ENCODE measurements at places on chromosomes 13 and 19.
A peak's percentile ranks its signal among the peaks of the same experiment; 100 is the strongest.

DNA sequence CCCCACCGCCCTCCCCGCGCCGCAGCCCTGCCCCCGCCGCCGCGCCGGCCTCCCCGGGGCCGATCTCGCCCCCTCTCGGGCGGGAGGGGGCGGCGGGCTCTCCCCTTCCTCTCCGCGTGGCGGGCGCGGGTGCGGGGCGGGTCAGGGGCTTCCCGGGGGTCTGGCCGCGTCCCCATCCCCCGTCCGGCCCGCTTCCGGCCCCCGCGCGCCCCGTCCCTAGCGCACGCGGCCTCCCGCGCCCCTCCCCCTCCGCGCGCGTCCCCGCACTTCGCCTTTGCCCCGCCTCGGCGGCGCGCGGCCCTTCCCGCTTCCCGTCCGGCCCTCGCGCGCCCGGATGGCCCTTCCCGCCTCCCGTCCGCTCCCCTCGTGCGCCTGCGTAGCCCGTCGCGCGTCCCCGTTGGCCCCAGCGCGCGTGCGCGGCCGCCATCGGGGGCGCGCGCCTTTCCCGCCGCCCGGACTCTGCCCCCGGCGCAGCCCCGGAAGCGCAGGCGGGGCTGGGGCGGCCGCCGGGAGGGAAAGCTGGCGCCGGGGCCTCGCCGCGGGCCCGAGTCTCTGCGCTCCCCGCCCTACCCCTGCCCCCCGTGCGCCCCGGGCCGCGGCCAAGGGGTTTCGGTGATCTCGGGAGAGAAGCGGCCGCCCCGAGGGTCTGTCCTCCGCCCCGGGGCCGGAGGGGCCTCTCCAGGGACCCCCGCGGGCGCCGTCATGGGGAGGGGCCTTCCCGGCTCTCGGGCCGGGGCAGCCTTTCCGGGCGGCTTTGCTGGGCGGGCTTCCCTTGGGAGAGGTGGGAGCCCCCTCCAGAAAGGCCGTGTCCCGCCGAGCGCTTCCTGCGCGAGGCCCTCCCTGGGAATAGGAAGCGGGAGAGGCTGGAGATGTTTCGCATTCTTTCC is 519 bp downstream of the PTBP1 start:
- DNase-seq: peak; percentile 92

GRCh38 chr13:95614641-95615245 is 29.8 kb downstream of the DZIP1 start:
- no peak for DNase-seq

- DNase-seq: no peak
Measured at GRCh38 chr13:33146843-33147611, 130.8 kb downstream of the KL start.

DNA sequence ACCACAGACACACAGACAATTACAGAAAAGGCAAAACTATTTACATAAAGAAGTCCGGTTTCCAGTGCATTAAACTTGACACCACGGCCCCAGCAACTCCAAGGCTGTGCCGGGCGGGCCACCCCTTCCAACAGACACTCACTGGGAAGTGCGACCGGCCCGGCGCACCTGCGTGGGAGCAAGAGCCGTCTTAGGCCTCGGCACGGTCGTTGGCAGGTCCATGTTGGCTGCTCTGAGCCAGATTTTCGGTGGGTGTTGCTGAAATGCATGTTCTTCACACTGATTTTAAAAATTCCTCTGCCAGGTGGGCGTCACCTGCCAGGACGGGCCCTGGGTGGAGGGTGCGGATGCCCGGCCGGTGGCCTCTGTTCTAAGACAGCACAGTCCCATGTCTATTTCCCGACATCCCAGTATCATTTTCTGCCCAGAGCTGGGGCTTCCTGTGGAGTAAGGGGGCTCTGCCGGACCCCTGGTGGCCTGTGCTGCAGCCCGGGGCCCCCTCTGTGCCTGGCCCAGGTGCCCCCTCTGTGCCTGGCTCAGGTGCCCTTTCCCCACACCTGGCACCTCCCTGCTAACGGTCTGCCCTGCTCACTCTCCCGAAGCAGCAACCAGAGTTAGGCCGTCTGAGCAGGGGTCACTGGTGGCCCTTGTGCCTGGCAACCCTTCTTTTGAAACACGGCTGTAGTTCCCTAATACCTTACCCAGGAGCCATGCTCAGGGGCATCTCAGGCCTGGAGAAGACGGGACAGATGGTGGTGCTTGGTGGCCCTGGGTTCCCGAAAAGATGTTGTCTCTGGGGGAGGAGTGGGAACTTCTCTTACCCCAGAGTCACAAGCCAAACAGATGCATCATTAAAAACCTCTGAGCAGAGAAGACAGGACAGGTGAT is 9.2 kb downstream of the TMEM255B start:
- DNase-seq: no peak

GRCh38 chr13:51329606-51330005 is 9.9 kb upstream of the SERPINE3 start:
- DNase-seq: no peak

All from choroid plexus epithelial cell (primary cell).